ENCODE measurements at places on chromosomes 13 and 19. TPM values are rescaled to one million over a fixed set of nuclear protein-coding genes. Genes with fewer than 3 reads are reported as not detected.

The THSD1 gene
- 20.7 TPM for total RNA-seq

The ABHD8 gene
- total RNA-seq: 6.1 TPM

The BST2 gene
- 4.7 TPM for total RNA-seq

The AP1M1 gene
- 33.2 TPM for total RNA-seq

The PRR22 gene
- 1.4 TPM for total RNA-seq

The LRFN3 gene
- total RNA-seq: 1.8 TPM

GRCh38 chr13:110114316-110114715 is 192.6 kb downstream of the COL4A1 start:
- no peak overlapping the region for H3K27ac ChIP-seq
- H3K4me1 ChIP-seq: peaks cover 13% of the 10 kb centered on the region
- H3K4me3 ChIP-seq: no peak overlapping the region
- DNase-seq: no peak
- peaks cover 9% of the 10 kb centered on the region for H3K27me3 ChIP-seq

DNA sequence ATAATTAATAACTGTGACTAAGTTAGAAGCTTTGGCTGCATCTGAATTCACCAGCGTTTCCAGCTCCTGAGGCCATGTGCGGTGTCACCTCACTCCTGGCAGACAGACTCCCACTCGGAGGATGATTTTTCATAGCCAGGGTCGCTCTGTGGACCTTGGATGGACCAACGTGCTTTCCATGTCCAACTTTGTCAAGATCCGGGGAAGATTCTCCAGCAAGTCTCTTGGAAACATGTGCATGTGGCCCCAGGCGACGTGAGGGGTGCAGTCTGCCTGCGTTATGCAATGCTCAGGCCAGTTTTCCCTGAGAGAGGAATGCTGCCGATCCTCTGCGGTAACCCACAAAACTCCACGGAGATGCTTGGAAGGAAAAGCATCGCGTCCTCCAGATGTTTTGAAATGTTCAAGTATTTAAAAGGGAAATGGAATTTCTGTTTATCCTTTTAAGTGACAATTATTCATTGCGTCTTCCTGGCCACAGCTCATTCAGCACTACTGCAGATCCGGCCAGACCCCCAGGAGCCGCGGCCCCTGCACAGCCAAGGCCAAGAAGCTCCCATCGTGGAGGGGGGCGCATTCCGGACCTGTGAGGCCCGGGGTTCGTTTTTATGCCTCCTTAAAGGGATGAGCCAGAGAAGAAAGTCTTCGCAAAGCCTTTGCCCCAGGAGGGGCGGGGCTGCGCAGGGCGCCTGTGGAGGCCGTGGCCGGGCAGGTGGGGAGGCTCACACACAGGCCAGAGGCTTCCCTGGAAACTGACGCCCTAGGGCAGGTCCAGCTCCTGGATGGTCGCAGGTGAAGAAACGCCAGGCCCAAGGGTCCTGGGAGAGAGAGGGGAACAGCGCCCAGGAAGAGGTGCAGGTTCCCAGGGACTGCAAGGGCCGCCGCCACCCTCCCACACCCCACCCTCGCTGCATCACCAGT is 46.0 kb downstream of the C13orf46 start:
- peaks cover 15% of the 10 kb centered on the region for H3K27me3 ChIP-seq
- no peaks in the 10 kb centered on the region for H3K36me3 ChIP-seq
- peak; percentile 88 for DNase-seq
- peak overlapping the region; percentile 29 for H3K27ac ChIP-seq
- no peak overlapping the region for H3K4me3 ChIP-seq

GRCh38 chr13:98543378-98544103 is 33.4 kb downstream of the STK24 start:
- H3K27me3 ChIP-seq: no peaks in the 10 kb centered on the region
- H3K4me3 ChIP-seq: no peak overlapping the region
- H3K36me3 ChIP-seq: peaks cover 3% of the 10 kb centered on the region
- peak overlapping the region; percentile 8 for H3K27ac ChIP-seq

GRCh38 chr19:47511681-47512080 is 3.2 kb downstream of the NAPA start:
- DNase-seq: peak; percentile 55
- peaks cover 78% of the 10 kb centered on the region for H3K4me1 ChIP-seq
- no peak overlapping the region for H3K4me3 ChIP-seq
- H3K27ac ChIP-seq: peak overlapping the region; percentile 60
- H3K27me3 ChIP-seq: no peaks in the 10 kb centered on the region

DNA sequence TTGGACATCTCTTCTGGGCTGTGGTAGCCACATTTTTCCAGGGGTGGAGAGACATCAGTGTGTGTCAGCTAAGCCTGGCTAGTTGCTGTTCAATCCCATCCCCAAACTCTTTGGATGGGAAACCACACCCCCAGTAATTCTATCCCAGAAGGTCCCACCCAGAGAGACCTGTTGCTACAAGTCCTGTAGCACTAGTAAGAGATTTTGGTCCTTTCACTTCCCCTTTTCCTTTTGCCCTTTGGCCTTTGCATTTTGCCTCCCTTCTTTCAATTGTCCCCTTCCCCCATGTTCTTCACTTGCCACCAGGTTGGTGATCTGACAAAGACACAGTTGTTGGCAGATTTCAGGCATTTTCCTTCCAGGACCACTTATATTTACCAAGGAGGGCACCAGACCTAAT is 3.8 kb downstream of the CBY2 start:
- DNase-seq: no peak
- H3K4me3 ChIP-seq: no peak overlapping the region
- no peaks in the 10 kb centered on the region for H3K4me1 ChIP-seq

- no peak overlapping the region for H3K4me3 ChIP-seq
- no peak overlapping the region for H3K27ac ChIP-seq
- H3K4me1 ChIP-seq: no peaks in the 10 kb centered on the region
Observed at GRCh38 chr13:42454749-42455148, 119.2 kb upstream of the TNFSF11 start.

- H3K27ac ChIP-seq: no peak overlapping the region
- peaks cover 3% of the 10 kb centered on the region for H3K4me1 ChIP-seq
- H3K4me3 ChIP-seq: no peak overlapping the region
Observed at GRCh38 chr19:35099897-35100275, 15.7 kb upstream of the FXYD3 start.

- H3K27ac ChIP-seq: no peak overlapping the region
- no peaks in the 10 kb centered on the region for H3K27me3 ChIP-seq
- DNase-seq: no peak
- no peak overlapping the region for H3K4me3 ChIP-seq
Observed at GRCh38 chr19:23318143-23318542, 67.9 kb upstream of the ZNF724 start.

DNA sequence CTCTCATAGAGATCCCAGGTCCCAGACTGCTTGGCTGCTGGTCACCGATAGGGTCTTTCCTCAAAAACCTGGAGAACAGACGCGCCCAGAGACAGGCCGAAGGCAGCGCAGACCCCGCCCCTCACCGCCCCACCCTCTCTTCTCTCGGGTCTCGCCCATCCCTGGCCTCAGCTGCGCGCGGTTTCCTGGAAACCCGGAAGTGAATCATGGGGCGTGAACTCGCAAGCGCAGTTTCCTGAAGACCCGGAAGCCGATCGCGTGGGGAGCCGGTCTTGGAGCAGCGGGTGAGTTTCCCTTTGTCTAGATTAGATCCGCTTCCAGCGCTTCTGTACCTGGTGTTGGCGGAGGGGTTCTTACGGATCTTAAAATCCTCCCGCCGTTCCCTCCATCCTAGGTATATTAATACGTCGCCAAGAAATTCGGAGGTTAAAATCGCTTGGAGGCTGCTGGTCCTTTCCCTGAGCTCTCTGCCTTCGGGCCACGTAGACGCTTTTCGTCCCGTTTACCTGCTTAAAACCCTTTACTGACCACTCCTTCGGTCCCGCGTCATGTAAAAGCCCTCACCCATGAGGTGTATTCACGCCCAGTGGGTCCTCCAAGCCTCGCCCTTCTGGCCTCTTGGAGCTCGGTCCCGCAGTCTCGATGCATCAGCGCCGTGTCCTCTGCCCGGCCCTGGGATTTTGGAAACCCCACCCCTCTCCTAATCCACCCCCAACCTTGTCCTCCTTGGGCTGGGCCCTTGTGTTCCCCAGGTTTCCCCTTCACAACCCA is at the start of gene ZNF578:
Gene ZNF578, plus strand, starts transcription at position 230 of the 771 bp plus-strand sequence. CDS start 48,293 bp downstream, outside the sequence.
- peak within 1 kb of the TSS; percentile 35 for H3K27ac ChIP-seq
- DNase-seq: peak; percentile 97
- H3K4me3 ChIP-seq: peak within 1 kb of the TSS; percentile 80
- H3K4me1 ChIP-seq: peaks cover 5% of the 10 kb centered on the region
- H3K36me3 ChIP-seq: peaks cover 22% of the 10 kb centered on the region
- H3K27me3 ChIP-seq: peaks cover 6% of the 10 kb centered on the region

DNA sequence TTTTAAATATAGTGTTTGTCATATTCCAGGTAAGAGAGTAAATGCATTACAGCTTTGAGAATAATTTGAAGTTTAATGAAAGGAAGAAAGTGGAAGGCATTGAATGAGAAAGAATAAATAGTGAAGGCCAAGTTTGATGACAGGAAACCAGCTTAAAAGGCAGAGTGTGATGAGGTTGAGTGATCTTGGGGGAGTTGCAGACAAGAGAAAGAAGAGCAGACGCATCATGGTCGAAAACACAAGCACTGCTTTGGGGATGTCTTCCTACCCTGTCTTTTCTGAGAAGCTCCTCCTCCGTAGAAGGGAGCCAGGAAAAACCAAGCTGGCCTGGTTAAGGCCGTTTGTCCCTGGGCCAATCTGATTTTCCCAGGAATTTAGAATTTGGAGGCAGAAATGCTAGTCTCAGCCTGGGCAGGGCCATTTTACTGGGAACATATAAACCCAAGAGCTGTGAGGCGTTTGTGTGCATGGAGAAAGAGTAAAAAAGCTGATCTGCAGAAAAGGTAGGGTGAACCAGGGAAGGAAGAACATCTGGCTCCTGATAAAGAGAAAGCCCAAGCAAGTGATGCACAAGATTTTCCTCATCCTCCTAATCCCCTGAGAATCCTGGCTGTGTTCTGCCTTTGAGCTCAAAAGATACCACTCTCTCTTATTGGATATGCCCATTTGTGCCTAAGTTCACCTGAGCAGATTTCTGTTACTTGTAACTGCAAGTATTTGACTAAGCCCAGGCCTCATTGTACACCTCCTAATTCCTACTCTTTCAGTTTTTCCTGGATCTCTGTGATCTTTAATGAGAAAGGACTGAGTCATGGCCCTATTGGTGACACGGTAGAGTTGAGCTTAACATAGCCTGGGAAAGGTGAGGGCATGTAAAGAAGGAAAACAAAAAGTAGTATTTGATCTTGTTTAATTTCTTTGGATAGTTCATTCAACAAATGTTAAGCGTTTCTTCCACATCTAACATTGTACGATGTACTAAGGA is 80.0 kb downstream of the WDFY2 start:
- H3K4me3 ChIP-seq: no peak overlapping the region
- no peak overlapping the region for H3K27ac ChIP-seq
- peak; percentile 18 for DNase-seq
- no peaks in the 10 kb centered on the region for H3K27me3 ChIP-seq

Data from muscle of leg (tissue), 16 donors.